ENCODE measurements at places on chromosomes 1 and 21. TPM values are rescaled to one million over a fixed set of nuclear protein-coding genes. Genes with fewer than 3 reads are reported as not detected.

The BMP8A gene
- total RNA-seq: not detected

DNA sequence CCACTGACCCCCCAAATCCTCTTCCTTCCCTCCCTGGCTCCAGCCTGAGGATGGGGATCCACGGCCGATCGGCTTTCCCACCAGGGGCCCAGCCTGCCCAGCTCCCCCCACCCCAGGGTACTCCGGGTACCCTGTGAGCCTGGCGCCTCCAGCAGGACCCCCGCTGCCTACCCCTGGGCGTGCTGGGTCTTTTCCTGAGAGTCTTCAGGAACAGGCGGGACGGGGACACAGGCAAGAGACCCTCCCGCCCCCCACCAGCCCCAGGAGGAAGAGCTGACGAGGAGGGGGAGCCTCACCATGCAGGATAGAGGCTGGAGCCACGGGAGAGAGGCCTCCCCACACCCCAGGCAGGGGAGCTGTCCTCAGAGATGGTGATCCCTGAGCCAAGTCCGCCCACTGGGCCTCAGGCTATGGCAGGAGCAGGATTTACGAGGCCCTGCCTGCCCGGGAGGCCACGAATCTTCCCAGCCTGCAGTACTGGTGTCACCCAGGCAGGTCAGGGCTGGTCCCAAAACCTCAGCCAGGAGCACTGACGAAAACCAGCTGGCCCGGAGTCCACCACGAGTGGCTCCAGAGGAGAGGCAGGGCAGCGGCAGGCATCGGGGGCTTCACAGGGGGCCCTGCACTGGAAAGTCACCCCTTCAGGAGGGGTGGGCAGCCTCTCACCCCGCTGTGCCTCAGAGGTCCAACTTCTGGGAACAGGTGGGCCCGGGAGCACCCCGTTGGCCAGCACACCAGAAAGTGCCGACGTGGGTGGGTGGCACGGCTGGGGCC is 58.0 kb downstream of the MEGF6 start:
- no peak for DNase-seq

DNA sequence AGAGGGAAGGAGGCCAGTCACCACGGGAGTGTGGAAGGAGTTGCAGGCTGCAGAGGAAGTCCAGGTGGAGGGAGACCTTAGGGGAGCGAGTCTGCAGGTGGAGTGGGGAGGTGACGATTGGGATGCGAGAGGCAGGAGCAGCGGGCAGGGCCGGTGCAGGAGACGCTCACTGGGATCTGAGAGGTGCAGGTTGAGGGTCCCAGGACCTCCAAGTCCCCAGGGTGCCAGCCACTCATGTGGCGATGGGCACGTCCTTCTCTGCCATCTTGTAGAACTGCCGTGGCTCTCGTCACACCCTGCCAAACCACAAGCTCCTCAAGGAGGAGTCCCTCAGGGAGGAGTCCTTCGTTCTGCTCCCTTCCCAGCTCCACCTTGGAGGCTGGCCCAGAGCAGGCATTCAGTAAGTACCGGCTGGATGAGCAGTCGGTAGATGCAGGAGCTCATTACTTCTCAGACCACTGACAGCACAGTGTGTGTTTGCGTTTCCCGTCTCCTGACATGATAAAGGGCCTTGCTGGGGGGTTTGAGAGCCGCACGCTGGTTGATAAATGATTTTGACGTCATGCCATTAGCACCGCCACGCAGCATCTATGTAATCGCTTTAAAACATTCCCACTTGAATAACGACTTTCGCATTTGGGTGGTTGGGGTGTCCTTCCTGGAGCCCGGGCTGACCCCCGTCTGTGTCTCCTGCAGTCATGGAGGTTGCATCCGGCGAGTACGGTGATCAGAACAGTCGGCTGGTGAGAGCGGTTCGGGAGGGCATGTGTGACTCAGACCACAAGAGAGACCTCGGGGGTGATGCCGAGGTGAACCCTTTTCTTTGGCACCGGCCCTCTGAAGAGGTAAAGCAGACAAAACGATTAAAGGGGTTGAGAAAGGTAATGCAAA is 27.8 kb downstream of the TFF3 start:
- no peak for DNase-seq

The RAP1GAP gene
- 33.7 TPM for total RNA-seq
